ENCODE measurements at places on chromosomes 12 and 14. TPM values are rescaled to one million over a fixed set of nuclear protein-coding genes. Genes with fewer than 3 reads are reported as not detected.
A peak's percentile ranks its signal among the peaks of the same experiment; 100 is the strongest.

GRCh38 chr12:100114574-100114973 lies 28.1 kb downstream of the BLTP3B start:
- no peak for DNase-seq

- peak; percentile 42 for DNase-seq
Measured at GRCh38 chr12:53067074-53067992, 11.9 kb downstream of the SPRYD3 start.

DNA sequence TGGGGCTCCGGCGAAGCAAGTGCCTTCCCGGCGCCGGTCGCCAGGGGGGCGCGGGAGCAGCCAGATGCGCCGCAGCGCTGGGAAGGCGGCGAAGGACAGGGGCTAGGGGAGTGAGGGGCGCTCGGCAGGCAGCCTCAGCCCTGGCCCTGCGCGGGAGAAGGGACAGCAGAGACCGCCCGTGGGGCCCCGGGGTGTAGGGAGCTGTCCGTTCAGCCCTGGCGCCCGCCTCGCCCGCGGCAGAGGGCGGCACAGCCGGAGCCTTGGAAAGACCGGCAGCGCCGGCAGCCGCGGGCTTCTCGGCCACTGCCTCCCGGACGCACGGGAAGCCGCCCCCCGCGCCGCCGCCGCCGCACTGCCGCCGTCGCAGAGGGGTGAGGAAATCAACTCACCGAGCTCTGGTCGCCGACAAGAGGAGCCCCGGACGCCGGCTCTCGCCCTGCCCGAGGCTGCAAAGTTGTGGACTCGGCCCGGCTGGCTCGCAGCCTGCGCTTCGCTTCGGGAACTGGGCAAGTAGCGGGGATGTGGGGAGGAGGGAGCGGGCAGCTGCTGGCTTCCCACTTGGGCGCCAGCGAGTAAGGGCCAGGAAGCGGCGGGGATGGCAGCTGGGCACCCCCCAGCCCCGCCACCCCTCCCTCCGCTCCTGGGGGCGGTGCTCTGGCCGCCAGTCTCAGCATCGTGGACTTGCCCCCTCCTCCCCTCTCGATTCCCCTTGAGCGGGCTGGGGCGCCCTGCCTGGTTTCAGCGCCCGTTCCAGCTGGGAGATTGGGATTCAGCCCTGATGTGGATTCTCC lies at the start of gene ZDHHC22:
Gene ZDHHC22 (minus strand): TSS at position 578 of the 791 bp plus-strand sequence. CDS start 2,053 bp downstream, outside the sequence.
- DNase-seq: no peak

- no peak for DNase-seq
Measured at GRCh38 chr12:89062996-89063395, 289.3 kb downstream of the DUSP6 start.

GRCh38 chr14:68718023-68718990 lies 74.6 kb downstream of the ZFP36L1 start:
- DNase-seq: no peak

GRCh38 chr12:23686095-23686494 lies 263.4 kb downstream of the SOX5 start:
- no peak for DNase-seq

- DNase-seq: no peak
Measured at GRCh38 chr12:7137908-7138307, 7.7 kb downstream of the CLSTN3 start.

DNA sequence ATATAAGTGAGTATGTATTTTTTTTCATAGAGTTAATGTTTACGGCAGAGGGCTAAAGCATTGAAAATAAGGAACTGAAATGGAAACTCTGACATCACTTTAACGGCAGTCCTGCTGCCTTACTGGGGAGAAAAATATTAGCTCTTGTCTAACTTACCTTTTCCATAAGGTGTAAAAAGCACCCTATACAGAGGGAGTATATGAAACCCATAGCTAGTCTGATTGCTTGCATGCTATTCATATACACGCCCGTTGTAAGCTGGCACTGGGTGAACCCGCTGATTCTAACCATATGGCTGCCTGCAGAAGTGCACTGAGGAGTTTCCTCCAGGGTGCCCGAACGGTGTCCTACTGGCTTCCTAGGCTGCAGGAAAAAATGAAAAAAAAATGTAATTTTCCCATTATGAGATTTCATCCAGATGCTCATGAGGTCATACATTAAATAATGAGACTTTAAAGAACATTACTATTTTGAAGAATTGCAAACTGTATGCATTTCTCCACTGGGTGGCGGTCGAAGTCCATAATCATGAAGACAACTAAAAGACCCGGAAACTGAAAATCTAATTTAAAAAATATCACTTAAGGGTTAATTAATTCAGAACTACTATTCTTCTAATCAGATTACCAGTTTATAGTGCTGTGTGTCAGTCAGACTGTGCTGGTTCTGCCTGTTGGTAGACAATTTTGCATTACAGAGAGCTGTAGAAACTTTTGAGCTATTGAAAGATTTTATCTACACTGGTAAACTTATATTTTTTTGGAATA lies 144.7 kb downstream of the ALX1 start:
- no peak for DNase-seq

GRCh38 chr12:65526311-65526710 lies 247.8 kb downstream of the MSRB3 start:
- DNase-seq: no peak

DNA sequence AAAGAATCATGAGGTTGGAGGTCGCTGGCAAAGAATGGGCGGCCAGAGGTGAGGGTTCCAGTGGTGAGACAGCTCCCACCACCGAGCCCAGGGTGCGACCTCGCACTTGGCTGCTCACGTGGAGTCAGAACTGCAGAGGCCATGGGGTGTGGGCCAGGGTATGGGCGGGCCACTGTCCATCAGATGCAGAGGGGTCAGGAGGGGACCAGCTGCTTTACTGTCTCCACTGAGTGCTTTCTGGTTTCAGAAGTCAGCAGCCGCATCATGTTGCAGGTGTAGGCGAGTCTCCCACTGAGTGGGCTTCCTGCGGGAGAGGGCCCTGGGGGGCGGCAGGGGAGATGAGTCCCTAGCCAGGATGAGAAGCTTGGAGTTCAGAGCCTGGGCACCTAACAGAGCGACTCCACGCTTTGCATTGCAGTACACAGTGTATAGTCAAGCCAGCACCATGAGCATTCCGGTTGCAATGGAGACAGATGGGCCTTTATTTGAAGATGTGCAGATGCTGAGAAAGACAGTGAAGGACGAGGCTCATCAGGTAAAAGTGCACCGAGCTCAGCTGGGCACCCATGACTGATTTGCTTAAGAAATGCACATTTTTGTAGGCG lies 46.9 kb upstream of the DYNC1H1 start:
- DNase-seq: no peak

GRCh38 chr12:77782034-77782433 lies 48.7 kb upstream of the NAV3 start:
- DNase-seq: no peak

GRCh38 chr12:2256453-2256852 lies 203.7 kb downstream of the CACNA1C start:
- no peak for DNase-seq

GRCh38 chr14:70317969-70318634 lies 41.4 kb downstream of the COX16 start:
- DNase-seq: no peak

DNA sequence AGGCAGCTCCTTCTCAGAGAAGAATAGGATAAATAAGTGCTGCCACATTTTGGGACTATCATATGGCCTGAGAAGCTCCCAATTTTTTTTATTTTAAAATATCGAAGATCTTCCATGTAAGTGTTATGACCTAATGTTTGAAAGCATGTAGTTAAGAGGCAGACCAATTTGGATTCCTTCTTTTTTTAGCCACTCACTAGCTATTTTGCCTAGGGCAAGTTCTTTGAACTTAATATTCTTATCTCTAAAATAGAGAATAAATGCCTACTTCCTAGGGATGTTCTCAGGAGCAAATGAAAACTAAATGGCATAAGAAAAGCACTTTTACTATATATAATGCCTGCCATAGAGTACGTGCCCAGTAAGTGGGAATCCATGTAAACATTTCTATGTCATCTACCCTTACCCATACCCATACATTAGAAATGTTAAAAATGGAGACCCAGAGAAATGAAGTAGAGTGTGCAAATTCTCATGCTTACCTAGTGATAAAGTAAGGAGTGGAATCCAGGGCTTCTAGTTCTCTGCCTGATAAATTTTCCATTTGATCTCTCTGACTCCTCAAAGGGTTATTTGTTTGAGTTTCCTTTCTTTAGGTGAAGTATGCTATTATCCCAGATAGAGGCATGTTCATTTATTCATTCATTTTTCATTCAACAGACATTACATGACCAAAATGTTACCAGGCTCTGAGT lies 148.3 kb downstream of the TGFB3 start:
- DNase-seq: no peak

DNA sequence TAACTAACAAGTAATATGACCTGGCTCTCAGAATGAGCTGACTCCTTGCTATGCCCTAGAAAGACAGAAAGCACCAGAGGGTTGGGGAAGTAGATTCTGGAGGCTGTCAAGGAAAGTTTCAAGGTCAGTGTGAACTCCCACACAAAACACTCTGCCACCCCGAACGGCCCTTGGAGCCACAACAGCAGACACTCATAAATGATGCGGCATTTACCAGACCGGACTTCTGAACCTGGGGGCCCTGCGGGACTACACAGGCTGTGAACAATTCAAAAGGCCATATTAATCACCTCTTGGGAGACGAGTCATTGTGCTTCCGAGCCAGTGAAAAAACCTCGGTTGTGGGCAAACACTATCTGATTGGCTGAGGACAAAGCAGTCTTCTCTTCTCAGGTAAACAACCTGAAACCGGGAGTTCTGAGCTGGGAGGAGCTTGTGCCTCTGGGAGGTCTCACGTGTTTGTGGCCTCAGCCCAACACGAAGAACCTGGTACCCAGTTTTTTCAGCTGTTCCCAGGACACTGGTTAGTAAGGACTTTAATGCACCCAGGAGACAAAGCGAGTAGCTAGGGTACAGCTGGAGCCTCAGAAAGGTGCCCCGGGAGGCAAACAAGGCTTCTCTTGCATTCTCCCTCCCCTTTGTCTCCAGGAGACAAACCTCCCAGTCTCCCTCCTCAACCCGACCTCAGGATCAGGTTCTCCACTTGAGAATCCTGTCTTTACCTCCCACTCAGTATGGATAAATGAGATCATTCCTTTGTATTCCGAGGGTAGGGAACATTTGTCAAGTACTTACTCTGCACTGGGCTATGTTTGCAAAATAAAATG lies 35.3 kb downstream of the VWF start:
- no peak for DNase-seq

DNA sequence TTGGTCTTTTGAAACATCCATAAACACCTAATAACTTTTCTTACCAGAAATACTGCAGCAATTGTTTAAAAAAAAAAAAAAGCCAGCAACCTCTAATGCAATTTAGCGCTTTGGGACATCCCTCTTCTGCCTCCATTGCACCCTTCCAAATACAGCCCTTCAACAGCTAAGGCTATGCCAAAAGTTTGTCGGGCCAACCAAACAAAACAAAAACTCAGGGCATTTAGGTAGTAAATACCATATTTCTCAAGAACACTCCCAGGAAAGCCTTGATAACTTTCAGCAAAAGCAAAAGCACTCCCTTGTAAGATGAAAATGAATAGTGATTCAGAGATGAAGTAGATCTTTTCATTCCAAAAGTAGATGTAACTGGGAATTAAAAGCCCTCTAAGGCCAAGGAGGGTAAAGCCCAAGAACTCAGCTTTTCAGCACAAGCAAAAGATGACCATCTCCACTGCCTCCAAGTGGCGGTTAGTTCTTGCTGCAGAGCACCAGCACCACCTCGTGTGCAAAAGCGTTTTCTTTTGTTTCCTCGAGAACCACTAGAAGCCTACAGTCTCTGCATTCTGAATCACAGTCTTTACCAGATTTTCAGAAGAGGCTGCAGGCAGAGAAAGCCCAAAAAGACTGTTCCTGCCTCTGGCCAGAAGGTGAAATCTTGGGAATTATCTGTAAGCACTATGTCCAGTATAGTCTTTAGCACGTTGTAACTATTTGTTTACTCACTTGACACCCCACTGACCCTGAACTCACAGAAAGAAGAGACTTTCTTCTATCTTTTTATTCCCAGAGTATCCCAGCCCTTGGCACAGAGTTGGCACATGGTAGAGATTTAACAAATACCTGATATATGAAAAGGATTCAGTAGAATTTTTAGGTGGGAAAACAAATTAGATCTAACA lies 53.1 kb downstream of the SIX6 start:
- peak; percentile 68 for DNase-seq

- DNase-seq: no peak
Measured at GRCh38 chr12:117514016-117514415, 152.6 kb upstream of the NOS1 start.

GRCh38 chr12:25115677-25116076 lies 79.3 kb downstream of the DNAI7 start:
- DNase-seq: no peak

- peak; percentile 6 for DNase-seq
Measured at GRCh38 chr14:40417777-40418401, 985.7 kb upstream of the FBXO33 start.

- no peak for DNase-seq
Measured at GRCh38 chr12:114895081-114895480, 211.1 kb upstream of the TBX3 start.

DNA sequence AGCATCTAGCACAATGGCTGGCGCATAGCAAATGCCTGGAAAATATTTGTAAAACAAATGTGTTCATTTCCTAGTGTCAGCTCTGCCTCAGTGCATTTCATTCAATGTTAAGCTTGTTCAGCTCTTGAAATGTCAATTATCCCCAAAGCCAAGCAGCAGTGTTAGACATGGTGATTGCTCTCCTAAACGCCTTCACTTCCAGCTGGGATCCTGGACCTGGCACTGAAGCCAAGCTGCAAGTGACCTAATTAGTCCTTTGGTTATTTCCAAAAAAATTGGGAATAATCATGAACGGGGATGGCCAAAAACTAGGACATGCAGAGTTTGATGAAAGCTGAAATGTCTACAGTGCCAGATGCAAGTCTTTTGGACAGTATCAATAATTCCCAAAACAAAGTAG lies 54.9 kb upstream of the MDGA2 start:
- DNase-seq: no peak

GRCh38 chr12:90987101-90987500 lies 17.7 kb downstream of the EPYC start:
- no peak for DNase-seq

GRCh38 chr12:12353807-12354206 lies 3.1 kb upstream of the BORCS5 start:
- DNase-seq: no peak

- DNase-seq: peak; percentile 89
Measured at GRCh38 chr12:95446506-95446900, 27.4 kb upstream of the METAP2 start.

Gene AKT1
- 120 TPM for total RNA-seq

Gene LRP1-AS
- total RNA-seq: not detected

Gene PEBP1
- 507 TPM for total RNA-seq

Gene NINJ2
- 3.6 TPM for total RNA-seq

Gene ANO2
- total RNA-seq: 10.9 TPM

Gene IL23A
- not detected for total RNA-seq

Gene REM2
- total RNA-seq: not detected

Gene SLC35F4
- not detected for total RNA-seq

Gene TMBIM4
- 107 TPM for total RNA-seq

Gene TEX22
- total RNA-seq: 1.9 TPM

Gene LPAR5
- 2.6 TPM for total RNA-seq

Gene LGR5
- total RNA-seq: not detected

Gene KCNJ8
- 45.0 TPM for total RNA-seq

Gene PACS2
- total RNA-seq: 50.6 TPM

Gene KTN1
- total RNA-seq: 232 TPM

Data from right cardiac atrium (tissue), 5 donors.